ENCODE measurements at places on chromosomes 3 and 15. TPM values are rescaled to one million over a fixed set of nuclear protein-coding genes. Genes with fewer than 3 reads are reported as not detected.
A peak's percentile ranks its signal among the peaks of the same experiment; 100 is the strongest.

- DNase-seq, result no peak
These were observed 145.8 kb upstream of the THRB start for GRCh38 chr3:24640330-24640877.

DNA sequence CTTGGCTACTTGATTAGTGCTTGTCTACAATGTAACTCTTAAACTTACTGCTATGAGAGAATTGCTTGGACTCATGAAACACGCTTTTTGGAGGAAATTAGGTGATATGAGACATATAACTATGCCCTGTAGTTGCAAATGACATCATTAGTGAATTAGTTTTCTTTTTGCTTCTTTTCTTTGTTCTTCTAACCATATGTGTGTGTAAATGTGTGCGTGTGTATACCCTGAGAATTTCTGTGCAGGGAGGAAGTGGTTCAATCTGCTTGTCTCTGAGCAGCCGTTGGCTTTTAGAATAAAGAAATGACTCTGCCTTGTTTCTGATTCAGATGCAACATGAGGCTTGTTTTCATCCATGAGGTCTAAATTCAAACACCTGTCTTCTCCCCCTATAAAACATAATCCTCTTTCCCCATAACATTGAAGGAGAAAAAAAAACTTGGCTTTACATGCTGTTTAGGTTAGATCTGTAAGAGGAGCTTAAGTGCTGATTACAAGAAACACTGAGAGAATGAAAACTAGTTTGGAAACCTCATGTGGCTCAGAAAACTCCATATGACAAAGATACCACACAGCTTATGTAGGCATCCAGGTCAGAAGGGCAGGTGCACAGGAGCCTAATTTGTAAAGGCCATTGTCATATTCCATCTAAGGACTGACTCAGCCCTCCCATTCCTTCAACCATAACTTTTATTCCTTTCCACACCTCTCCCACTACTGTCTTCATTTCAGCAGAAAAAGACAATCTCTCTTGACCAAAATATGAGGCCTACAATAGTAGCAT, 30.5 kb upstream of the BLM start:
- no peak for DNase-seq

DNA sequence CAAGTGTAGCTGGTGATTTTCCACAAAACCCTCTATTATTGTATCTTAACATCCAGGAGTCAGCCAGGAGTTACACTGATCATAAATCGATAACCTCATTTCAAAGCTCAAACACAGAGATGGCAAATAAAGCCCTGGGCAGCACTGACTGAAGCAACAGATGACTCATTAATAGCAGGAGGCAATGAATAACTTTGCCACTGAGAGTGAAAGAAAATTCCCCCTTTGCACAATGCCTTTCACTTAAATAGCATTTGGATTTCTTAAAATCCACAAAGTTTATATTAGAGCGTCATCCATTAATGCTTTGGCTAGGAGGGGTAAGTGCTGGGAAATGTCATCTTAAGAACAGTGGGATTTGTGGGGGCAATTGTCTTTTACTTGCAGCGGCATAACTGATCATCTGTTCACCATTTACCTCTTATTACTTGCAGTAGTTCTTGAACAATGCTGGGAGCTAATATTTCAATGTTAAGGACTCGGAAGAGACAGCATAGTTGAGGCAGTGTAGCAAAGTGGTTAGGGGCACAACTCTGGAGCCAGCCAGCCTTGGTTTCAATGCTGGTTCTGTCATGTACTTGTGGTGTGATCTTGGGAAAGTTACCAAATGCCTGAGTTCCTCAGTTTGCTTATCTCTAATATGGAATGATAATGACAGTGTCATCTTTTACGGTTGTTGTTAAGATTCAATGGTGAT, 630.4 kb upstream of the TBL1XR1 start:
- DNase-seq, result no peak

DNA sequence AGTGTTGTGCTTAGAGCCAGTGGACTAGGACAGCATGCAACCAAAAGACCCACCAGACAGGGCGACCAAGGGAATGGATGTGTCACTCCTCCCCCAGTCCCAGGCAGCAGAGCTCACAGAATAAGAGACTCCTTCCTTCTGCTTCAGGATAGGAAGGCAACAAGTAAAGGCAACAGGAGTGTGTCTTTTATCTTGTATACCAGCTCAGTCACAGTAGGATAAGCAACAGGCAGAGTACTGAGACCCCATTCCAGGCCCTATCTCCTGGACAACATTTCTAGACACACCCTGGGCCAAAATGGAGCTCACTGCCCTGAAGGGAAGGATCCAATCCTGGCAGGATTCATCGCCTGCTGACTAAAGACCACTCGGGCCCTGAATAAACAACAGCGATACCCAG, 25.0 kb downstream of the PDCD10 start:
- no peak for DNase-seq

GRCh38 chr3:52277972-52278509, 408 bp downstream of the WDR82 start:
- DNase-seq, result peak; percentile 94

DNA sequence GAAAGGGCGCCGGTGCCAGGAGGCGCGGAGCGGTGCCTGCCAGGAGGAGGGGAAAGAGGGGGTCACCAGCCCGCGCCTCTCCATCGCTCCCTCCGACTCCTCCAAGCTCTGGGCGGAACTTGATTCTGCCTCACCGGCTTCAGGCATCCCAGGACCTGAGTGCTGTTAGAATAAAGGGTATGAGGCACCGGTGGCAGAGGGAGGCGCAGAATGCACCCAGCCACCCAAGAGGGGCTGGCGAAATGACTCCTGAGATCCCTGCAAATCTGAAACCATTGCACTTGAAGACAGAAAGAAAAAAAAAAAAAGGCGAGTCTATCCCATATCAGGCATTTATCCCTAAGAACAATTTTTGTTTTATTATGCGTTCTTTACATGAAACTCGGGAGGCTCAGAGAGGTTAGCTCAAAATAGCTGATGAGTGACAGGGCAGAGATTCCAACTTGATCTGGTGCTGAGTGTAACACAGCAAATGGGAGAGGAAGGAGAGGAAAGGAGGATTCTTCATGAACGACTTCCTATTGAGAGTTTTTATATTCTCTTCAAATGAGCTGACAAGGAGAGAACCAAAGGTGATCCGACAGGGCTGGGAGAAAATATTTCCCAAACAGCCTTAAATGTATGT, 157.0 kb upstream of the FRMD4B start:
- peak; percentile 73 for DNase-seq

GRCh38 chr3:128369881-128370642, 96.6 kb downstream of the DNAJB8 start:
- DNase-seq, result peak; percentile 74

GRCh38 chr15:99421172-99421656, 144.6 kb upstream of the MEF2A start:
- peak; percentile 68 for DNase-seq

- DNase-seq, result no peak
These were observed 119.2 kb upstream of the CMC1 start for GRCh38 chr3:28122227-28122626.

- DNase-seq, result no peak
These were observed 1.5 kb upstream of the MGA start for GRCh38 chr15:41658689-41659088.

- DNase-seq, result no peak
These were observed 21.8 kb upstream of the KLF13 start for GRCh38 chr15:31304751-31305365.

- DNase-seq, result no peak
These were observed 432.2 kb downstream of the TUSC7 start for GRCh38 chr3:117141812-117142211.

DNA sequence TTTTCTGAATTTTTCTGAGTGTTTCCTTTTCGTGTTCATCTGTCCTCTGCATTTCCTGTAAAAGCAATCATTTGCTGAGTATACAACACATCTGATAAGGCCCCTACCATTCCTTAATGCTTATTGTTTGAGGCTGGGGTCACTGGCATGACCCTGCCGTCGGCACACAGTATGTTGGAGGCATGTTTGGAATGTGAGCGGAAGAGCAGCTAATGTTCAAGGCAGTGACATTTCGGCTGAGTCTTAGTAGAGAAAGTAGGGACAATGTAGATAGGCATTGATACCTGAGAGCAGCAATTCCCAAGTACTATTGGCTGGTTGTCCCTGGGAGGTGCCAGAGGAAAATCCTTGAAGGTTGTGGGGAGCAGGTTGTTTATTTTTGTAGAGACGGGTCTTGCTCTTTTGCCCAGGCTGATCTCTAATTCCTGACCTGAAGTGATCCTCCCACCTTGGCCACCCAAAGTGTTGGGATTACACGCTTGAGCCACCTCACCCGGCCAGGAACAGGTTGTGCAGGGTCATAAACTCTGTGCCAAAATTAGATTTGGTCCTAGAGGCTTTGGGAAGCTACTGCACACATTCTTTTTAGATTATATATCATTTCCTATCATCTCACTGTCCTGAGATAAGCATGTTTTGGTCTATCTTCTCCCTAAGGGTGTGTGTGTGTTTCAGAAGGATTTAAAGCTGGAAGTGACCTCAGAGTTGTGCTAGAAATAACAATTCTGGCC, 13.5 kb downstream of the PTPN23 start:
- DNase-seq, result no peak

DNA sequence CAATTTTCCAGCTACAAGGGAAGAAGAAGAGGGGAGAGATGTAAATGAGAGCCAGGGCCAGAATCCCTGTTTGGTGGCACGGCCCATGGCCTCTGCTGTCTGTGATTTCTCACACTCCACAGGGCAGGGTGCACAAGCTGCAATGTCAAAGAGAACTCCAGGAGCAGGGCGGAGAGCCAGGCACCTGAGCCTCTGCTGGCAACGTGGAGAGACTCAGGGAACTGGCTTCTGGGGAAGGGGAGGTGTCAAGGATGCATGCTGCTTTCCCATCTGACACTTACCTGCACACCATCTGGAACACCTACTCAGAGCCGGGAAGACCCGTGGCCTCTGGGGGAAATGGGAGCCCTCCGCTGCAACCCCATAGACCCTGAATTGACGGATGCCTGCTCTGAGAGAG, 507.5 kb upstream of the NR2F2 start:
- no peak for DNase-seq

GRCh38 chr15:64732156-64732860, 43.1 kb downstream of the RBPMS2 start:
- no peak for DNase-seq

- no peak for DNase-seq
These were observed 266.2 kb downstream of the LSAMP start for GRCh38 chr3:116179091-116179490.

DNA sequence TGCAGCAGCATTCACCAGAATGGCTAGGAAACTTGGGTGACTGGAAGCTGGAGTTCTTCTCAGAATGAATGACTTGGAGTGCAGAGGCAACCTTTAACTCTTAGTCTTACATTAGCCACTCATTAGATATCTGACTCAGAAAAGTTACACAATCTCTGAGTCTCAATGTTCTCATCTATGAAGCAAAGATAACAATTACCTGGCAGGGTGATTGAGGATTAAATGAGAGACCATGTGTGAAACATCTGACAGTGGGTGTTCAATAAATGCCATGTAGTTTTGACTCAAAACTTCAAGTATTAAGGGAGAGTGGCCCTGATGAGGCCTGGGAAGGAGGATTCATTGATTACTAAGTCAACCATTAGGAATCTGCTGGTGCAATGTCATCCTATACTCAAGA, 48.3 kb downstream of the MRPL3 start:
- no peak for DNase-seq

DNA sequence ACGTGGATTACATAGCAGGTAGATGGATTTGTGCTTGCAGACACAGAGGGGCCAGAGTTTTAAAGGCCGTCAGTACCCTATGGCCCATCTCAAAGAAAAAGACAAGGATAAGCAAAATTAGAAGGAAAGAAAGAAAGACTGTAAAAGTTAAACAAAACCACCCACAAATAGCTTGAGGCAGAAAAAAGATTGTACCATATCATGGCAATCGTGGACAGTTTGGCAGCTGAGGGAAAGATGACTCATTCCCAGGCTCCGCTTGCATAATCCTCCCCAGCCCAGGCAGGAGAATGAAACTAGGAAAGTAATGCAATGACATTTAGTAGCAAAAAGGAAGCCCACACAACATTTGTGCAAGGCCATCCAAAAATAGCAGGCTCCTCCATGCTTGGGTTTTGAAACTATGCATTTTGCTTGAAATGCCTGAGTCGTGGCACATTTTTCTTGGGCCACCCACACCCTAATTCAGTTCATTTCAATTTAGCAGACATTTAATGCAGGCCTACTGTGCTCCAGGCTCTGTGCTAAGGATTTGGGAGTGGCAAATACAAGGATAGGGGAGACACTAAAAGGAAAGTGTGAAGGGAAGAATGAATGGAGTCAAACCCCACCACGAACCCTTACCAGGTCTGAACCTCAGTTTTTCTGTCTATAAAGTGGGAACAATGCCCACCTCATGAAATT, 40.9 kb upstream of the SMAD3 start:
- DNase-seq, result no peak

DNA sequence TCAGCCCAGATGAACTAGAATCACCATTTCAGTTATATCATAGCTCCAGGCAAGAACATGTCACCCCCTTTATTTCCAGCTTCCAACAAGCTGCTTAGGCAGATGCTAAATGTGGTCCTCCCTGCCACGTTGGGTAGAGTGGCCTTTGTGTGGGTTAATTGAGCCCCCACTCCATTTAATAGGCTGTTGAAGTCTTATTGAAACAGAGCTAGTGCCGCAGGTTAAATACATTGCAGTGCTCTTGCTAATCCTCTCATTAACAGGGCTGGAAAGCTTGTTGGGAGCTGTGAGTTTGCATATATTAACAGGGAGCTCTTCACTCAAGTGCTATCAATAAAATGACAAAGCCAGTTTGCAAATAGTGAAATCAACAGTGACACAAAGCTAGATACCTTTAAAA, 248.4 kb upstream of the CMC1 start:
- no peak for DNase-seq

DNA sequence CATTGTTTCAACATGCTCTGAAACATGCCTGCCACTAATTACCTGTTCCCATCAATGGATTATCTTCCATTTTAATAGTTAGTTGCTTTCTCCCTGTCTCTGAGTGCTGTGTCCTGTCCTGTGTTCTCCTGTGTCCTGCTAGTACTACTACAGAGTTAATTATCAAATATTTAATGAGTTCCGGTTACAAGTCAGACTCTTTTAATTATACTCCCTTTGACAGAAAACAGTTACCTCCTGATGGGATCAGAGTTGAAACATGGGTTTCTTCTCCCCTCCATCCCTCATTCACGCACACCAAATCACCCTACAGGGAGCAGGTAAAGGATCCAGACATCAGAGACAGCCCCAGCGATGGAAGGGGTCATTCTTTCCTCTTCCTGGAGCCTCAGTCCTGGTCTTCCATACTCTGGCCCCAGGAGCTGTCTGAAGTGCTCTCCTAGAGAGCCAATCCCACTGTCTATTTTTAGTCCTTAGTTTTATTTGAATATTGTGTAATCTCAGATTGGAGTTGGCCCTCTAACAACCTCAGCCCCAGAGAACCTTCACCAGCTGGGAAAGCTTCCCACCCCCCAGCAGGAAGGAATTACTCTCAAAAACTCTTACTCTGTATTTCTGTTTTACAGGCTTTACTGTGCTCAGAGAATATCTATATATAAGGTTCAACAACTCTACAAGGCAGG, 137.0 kb upstream of the C2CD4B start:
- no peak for DNase-seq

Gene FOXB1
- total RNA-seq, result not detected

Gene VEPH1
- 18.0 TPM for total RNA-seq

Gene NANOGP8
- total RNA-seq, result 1.3 TPM

Gene CHD2
- 160 TPM for total RNA-seq

Gene B3GALNT1
- 10.4 TPM for total RNA-seq

Gene LHFPL4
- not detected for total RNA-seq

Gene EPHB1
- total RNA-seq, result 2.6 TPM

Gene TLR9
- 4.5 TPM for total RNA-seq

Gene NDUFB5
- 81.7 TPM for total RNA-seq

Gene ACSBG1
- not detected for total RNA-seq

Gene APEH
- total RNA-seq, result 89.5 TPM

Gene SH2D7
- not detected for total RNA-seq

Gene CSPG5
- 0.23 TPM for total RNA-seq

Gene OR5H6
- total RNA-seq, result not detected

Gene NMNAT3
- 12.5 TPM for total RNA-seq
